ENCODE measurements at places on chromosomes 3 and 15.

- no peak for DNase-seq
Observed at GRCh38 chr15:42371096-42371495, 11.8 kb downstream of the CAPN3 start.

- DNase-seq: no peak
Observed at GRCh38 chr15:38308797-38309196, 56.2 kb downstream of the SPRED1 start.

DNA sequence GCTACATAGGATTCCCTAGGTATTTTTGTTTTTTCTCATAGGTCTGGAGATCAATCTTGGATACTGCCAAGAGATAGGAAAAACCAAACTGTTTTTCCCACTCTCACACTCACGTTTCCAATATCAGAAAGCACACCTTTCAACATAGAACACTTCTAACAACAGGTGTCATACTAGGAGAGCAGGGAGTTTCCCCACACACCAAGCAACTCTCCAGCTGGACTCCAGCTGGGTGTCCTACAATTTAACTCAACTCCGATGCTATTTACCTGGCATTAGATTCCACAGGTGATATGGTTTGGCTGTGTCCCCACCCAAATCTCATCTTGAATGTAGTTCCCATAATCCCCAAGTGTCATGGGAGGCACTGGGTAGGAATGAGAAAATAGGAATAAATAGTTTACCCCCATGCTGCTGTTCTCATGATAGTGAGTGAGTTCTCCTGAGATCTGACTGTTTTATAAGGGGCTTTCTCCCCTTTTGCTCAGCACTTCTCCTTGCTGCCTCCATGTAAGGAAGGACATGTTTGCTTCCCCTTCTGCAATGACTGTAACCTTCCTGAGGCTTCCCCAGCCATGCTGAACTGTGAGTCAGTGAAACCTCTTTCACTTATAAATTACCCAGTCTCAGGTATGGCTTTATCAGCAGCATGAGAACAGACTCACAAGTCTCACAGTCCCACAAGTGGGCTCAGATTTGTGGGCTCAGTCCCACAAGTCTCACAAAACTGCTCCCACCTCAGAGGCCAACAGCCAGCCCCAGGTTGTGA, 354.5 kb upstream of the THBS1 start:
- DNase-seq: no peak

DNA sequence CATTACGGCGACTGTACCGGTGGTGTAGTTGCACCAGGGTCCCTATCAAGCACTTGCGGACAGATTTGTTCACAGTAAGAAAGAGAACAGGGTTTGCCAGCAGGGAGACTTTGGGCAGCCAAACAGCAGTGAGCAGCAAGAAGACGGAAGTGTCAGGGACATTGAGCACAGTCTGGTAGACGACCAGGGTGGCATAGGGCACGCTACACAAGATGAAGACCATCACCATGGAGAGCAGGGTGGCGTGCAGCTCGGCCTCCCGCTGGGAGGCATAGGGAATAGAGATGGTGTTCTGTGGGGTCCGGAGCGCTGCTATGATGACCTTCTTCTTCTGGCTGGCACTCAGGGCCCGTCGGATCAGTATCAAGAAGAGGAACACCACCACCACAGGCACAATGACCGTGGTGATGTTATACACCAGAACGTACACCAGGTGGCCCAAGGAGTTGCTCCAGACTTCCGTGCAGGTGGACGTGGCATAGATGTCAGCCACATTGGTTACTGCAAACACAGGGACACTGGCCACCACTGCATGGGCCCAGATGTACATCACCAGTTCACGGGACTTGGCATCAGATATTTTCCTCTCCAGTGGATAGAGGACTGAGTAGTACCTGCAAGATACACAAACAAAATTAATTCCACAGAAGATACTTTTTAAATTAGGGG, 19.1 kb upstream of the FSIP1 start:
- no peak for DNase-seq

GRCh38 chr3:70096376-70097066, 97.0 kb downstream of the SAMMSON start:
- DNase-seq: no peak

- no peak for DNase-seq
Observed at GRCh38 chr3:158102242-158103080, 3.8 kb downstream of the SHOX2 start.
